ENCODE measurements at places on chromosomes 2 and 18. TPM values are rescaled to one million over a fixed set of nuclear protein-coding genes. Genes with fewer than 3 reads are reported as not detected.

DNA sequence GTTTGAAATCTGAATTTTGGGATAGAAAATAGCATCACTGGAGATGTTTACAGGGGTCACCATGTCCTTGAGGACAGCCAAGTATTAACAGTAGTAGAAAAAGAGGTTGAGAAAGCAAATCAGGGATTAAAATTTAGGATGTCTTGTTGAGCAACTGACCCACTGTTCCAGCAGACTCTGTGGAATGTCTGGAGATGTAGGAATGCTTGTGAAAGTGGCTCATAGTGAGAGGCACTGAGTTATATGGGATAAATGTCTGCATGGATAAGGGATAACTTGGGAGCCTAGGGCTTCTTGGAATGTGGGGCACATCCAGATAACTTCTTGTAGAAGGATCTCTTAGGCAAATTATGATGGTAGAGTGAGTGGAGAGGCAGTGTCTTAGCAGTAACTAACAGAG is 495.0 kb downstream of the TMX3 start:
- DNase-seq = no peak

Gene PPP1R1C
- 13.8 TPM for total RNA-seq

DNA sequence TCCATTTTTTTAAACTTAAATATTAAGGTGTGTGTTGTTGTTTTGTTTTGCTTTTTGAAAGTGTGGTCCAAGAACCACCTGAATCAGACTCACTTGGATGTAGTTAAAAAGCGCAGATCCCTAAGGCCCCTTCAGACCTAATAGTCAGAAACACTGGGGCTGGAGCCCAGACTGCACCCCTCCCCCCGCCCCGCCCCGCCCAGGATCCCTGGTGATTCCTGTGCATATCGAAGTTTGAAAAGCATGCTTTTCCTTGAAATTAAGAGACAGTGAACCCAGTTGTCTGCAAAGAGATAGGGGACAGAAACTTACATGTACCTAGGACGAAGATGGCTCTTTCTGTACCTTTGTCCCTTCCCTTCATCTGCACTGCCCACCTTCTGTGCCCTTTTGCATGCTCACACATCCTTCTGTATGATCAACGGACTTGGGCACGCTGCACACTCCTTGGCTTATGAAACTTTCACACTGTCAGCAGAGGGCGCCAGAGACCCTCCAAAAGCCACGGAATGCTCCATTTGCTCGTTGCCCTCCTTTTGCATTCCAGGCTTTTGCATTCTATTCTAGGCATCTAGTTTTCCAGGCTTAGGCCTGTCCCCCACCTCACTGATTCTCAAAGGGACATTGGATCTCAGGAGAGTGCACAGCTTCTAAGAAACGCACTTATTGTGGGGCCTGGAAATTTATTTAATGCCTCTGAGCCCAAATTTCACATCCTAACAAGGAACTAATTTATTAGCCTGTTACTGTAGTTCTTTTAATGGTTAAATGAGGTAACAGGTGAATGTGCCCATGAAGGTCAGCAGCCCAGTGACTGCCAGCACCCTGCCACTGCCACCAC is 32.8 kb upstream of the SLC14A1 start:
- DNase-seq = peak; percentile 87

DNA sequence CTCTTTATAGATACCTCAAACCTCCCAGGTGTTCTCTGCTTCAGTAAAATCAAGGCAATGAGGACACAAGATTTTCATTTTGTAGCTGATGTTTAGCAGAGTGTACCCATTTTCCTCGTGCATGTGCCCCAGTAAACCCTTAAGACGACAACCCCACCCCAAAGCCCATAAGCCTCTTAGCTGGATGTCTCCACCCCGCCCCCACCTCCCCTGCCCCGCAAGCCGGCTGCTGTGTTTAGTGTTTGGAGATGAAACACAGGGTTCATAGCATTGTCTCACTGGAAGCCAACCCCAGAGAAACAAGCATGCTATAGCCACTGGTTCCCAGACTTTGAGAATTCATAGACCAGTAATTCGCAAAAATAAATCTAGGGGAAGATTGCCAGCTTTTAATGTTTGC is 5.8 kb upstream of the SAG start:
- no peak for DNase-seq

- no peak for DNase-seq
Measured at GRCh38 chr18:48238206-48238605, 171.0 kb downstream of the ZBTB7C start.

DNA sequence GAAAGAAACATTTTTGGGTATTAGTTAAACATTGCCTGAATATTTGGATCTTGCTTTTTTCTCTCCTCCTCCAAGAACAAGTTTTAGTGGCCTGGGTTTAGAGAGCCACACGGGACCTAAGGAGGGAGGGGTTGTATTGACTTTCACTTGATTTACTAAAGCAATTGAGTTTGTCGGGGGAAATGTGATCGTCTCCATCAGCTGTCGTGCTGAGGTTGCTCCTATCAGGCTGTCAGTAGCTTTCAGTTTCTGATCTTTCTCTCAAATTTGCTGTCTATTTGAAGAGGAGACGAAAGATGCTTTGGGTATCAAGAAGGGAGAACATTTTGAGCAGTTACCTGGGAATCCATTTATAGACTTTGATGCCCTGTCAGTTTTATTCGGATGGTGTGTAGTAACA is 106.0 kb downstream of the SETBP1 start:
- DNase-seq = no peak

GRCh38 chr2:187500585-187501359 is 52.7 kb upstream of the CALCRL start:
- no peak for DNase-seq

Gene ANKRD30BL
- total RNA-seq = 0.29 TPM

Measured in glutamatergic neuron (in vitro differentiated cells).